ENCODE measurements at places on chromosomes 7 and 10. TPM values are rescaled to one million over a fixed set of nuclear protein-coding genes. Genes with fewer than 3 reads are reported as not detected.

DNA sequence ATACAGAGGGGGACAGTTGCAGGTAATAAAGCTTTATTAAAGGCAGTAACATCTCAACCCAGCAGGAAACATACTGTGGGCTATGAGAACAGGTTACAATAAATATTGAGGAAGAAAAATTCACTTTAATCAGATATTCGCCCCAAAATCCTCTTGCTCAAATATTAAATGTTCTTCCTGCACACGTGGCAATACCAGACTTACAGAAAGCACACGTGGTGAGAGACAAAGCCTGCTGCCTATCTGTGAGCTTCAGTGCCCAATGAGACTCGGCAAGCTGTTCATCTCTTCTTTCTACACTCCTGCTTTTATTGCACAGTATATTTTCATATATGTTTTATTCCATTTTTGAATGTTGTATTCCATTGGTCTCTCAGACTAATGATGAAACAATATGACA, 113.2 kb downstream of the OR13A1 start:
- H3K27me3 ChIP-seq, result no peaks in the 10 kb centered on the region
- no peak overlapping the region for H3K4me3 ChIP-seq
- no peak for DNase-seq

ASB13 gene
- total RNA-seq, result 40.8 TPM

H2BK1 gene
- total RNA-seq, result not detected

GRCh38 chr10:35056686-35057085, 33.5 kb downstream of the CUL2 start:
- no peaks in the 10 kb centered on the region for H3K27me3 ChIP-seq
- peaks cover 3% of the 10 kb centered on the region for H3K4me1 ChIP-seq
- peak overlapping the region; percentile 44 for H3K27ac ChIP-seq
- H3K36me3 ChIP-seq, result peaks cover 12% of the 10 kb centered on the region
- DNase-seq, result no peak

- no peak for DNase-seq
- H3K36me3 ChIP-seq, result no peaks in the 10 kb centered on the region
- peaks cover 5% of the 10 kb centered on the region for H3K27me3 ChIP-seq
- no peak overlapping the region for H3K27ac ChIP-seq
- no peak overlapping the region for H3K4me3 ChIP-seq
- no peaks in the 10 kb centered on the region for H3K4me1 ChIP-seq
Measured at GRCh38 chr10:122544493-122544892, 16.1 kb upstream of the DMBT1 start.

- H3K36me3 ChIP-seq, result peaks cover 29% of the 10 kb centered on the region
- peaks cover 2% of the 10 kb centered on the region for H3K27me3 ChIP-seq
- H3K27ac ChIP-seq, result no peak overlapping the region
- H3K4me1 ChIP-seq, result peaks cover 43% of the 10 kb centered on the region
- peak overlapping the region; percentile 94 for H3K4me3 ChIP-seq
Measured at GRCh38 chr10:3781468-3782145, 3.4 kb downstream of the KLF6 start.

DNA sequence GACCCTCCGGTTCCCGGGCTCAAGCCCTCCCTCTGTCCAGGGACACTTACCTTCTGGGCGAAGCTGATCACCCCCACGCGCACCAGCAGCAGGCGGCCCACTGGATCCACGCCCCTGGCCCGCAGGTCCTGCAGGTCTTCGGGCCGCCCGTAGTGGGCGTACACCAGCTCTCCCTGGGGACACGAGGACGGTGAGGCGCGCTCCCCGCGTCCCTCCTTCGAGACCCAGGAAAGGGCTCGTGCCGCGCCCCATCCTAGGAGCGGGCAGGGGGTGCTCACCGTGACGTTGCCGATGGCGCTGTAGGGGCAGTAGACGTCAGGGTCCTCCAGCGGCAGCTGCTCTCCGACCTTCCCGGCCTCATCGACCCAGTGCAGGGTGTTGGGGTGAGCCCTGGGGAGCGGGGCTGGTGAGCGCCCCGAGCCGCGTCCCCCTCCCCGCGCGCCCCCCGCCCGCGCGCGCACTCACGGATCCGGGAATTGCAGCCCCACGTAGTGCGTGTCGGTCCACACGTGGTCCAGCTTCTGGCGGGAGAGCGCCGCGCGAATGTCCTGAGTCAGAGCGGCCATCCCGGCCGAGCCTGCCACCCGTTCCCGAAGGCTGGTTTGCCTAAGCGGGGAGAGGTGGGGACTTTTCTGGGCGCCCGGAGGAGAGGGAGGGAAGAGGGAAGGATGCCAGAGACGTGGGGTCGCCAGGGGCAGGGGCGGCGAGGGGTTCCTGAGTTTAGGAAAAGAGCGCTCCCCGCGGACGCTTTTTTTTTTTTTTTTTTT, 8.2 kb downstream of the TFR2 start:
- peak overlapping the region; percentile 76 for H3K4me3 ChIP-seq
- peak; percentile 41 for DNase-seq
- H3K27ac ChIP-seq, result peak overlapping the region; percentile 67
- H3K4me1 ChIP-seq, result peaks cover 7% of the 10 kb centered on the region
- no peaks in the 10 kb centered on the region for H3K36me3 ChIP-seq

DNA sequence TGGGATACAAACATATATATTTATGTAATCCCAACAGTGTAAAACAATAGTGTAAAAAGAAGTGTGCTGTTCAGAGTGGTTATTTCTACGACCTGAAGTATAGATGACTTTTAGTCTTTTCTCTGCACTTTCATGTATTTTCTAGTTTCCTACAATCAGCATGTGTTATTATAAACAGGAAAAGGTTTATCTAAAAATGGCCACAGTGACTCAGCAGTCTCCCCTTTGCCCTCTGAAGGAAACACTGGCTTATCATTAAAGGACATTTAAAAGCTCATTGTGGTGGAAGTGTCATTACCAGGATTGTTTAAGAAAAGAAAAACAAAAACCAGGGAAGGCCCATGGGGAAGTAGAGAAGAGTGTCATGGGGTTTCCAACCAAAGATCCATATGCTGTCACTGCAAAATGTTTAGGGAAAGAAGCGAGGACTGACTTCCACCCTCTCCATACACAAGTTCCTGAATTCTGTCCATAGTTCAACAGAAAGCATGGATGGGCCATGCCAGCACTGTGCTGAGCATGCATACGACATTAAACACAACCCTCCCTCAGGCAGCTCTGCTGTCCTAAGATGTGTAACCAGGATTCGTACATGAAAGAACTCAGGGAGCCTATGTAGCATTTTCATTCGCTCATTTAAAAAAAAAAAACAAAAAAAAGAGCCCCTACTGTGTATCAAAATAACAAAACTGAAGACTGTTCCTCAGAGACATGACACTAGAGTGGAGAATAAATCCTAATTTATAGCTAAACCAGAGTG, 10.2 kb downstream of the CYREN start:
- H3K4me1 ChIP-seq, result peaks cover 22% of the 10 kb centered on the region
- no peak for DNase-seq
- no peaks in the 10 kb centered on the region for H3K27me3 ChIP-seq
- H3K36me3 ChIP-seq, result peaks cover 70% of the 10 kb centered on the region
- H3K4me3 ChIP-seq, result peak overlapping the region; percentile 67

GRCh38 chr10:52146766-52147165, 167.3 kb upstream of the DKK1 start:
- no peaks in the 10 kb centered on the region for H3K36me3 ChIP-seq
- no peak overlapping the region for H3K4me3 ChIP-seq
- H3K27ac ChIP-seq, result no peak overlapping the region
- DNase-seq, result no peak
- H3K27me3 ChIP-seq, result no peaks in the 10 kb centered on the region

VWDE gene
- not detected for total RNA-seq

DNA sequence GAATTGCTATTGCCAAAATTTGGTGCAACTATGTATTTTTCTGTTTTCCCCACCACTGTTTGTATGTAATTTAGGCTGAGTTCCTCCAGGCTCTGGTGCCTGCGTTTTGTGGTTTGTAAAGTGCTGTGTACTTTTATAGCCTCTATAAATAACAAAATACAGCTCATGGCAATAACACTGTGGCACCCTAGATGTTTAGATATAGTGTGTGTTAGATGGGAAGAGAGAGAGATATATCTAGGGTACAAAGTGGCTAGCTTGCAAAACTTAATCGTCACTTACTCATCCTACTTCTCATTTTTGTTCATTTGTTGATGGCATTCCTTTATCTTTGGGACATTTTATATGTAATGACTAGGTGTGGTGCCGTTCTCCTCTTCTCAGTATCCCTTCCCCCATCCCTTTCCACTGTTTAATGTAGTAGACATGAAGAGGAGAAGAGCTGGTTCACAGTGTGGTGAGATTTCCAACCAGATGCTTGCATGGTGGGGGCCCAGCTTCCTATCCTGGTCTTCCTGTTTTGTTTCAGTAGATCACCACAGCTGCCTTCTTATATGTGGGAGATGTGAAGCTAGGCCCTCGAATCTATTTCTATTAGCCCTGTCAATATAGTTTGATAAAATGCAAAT, 115.0 kb downstream of the SND1 start:
- H3K36me3 ChIP-seq, result peaks cover 7% of the 10 kb centered on the region
- H3K4me1 ChIP-seq, result peaks cover 42% of the 10 kb centered on the region
- H3K27me3 ChIP-seq, result no peaks in the 10 kb centered on the region
- no peak overlapping the region for H3K4me3 ChIP-seq

GRCh38 chr10:23459308-23459939, 20.5 kb downstream of the OTUD1 start:
- DNase-seq, result no peak
- H3K27me3 ChIP-seq, result no peaks in the 10 kb centered on the region
- H3K27ac ChIP-seq, result peak overlapping the region; percentile 81

DNA sequence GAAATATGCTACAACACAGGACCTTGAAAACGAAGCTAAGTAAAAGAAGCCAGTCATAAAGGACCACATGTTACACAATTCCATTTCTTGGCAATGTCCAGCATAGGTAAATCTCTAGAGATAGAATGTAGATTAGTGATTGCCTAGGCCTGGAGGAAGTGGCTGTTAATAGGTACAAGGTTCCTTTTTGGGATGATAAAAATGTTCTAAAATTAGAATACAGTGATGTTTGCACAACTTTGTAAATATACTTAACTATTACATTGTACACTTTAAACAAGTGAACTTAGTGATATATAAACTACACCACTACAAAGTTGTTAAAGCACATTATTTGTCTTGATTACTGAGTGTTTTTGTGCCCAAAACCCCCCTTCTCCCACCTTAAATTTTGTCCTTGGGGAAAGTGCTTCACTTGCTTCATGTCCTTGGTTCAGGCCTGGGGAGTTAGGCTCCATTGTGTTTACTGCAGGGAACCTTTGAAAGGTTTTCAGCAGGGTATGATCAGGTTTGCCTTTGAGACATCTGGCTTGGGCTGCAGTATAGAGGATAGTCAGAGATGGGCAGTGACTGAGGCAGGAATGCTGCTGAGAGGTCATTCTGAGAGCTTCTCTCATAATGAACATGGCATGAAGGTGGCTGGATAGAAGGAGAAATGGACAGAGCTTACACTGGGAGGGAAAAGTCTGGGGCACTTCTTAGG, 1052.6 kb downstream of the REEP3 start:
- H3K4me1 ChIP-seq, result no peaks in the 10 kb centered on the region
- DNase-seq, result no peak
- H3K4me3 ChIP-seq, result no peak overlapping the region
- H3K27ac ChIP-seq, result no peak overlapping the region

DNA sequence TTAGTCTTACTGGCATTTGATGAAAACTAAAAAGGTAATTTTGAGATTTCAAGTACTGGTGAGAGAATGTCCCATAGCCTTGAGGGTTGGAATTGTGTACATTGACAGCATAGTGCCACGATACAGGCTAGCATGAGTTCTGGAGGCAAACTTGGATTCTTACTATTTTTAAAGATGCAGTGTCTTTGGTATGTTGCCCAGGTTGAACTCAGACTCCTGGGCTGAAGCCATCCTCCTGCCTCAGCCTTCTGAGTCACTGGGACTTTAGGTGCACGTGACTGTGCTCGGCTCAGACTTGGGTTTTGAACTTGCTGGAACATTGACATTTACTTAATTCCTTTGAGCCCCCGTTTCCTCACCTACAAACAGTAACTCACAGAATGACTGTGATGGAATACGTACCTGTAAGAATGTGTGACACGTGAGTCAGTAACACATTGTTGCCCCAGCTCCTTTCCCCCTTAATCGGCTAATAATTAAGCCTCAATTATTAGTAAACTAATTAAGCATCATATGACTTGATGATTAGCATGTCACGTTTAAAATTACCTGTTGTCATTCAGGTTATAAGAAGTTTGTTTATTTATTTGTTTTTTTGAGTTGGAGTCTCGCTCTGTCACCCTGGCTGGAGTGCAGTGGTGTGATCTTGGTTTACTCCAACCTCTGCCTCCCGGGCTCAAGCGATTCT, 10.6 kb downstream of the DNAJB6 start:
- no peak overlapping the region for H3K27ac ChIP-seq
- no peak overlapping the region for H3K4me3 ChIP-seq
- DNase-seq, result no peak
- peaks cover 3% of the 10 kb centered on the region for H3K36me3 ChIP-seq
- no peaks in the 10 kb centered on the region for H3K27me3 ChIP-seq

PPP1R17 gene
- total RNA-seq, result 1.2 TPM

- DNase-seq, result no peak
- no peaks in the 10 kb centered on the region for H3K27me3 ChIP-seq
- H3K4me1 ChIP-seq, result peaks cover 4% of the 10 kb centered on the region
Measured at GRCh38 chr7:106425017-106425719, 140.4 kb upstream of the NAMPT start.

GRCh38 chr10:99905971-99906370, 103.8 kb downstream of the DNMBP start:
- H3K36me3 ChIP-seq, result peaks cover 18% of the 10 kb centered on the region
- peaks cover 19% of the 10 kb centered on the region for H3K4me1 ChIP-seq
- no peaks in the 10 kb centered on the region for H3K27me3 ChIP-seq
- DNase-seq, result no peak

- H3K4me1 ChIP-seq, result no peaks in the 10 kb centered on the region
- no peak overlapping the region for H3K4me3 ChIP-seq
- H3K36me3 ChIP-seq, result no peaks in the 10 kb centered on the region
- H3K27ac ChIP-seq, result peak overlapping the region; percentile 19
- DNase-seq, result no peak
Measured at GRCh38 chr7:48455363-48455762, 284.1 kb downstream of the ABCA13 start.

- DNase-seq, result no peak
- H3K27ac ChIP-seq, result no peak overlapping the region
- H3K4me3 ChIP-seq, result no peak overlapping the region
- H3K4me1 ChIP-seq, result peaks cover 50% of the 10 kb centered on the region
- no peaks in the 10 kb centered on the region for H3K27me3 ChIP-seq
- peaks cover 4% of the 10 kb centered on the region for H3K36me3 ChIP-seq
Measured at GRCh38 chr7:55521917-55522902, 50.1 kb downstream of the VOPP1 start.

DNA sequence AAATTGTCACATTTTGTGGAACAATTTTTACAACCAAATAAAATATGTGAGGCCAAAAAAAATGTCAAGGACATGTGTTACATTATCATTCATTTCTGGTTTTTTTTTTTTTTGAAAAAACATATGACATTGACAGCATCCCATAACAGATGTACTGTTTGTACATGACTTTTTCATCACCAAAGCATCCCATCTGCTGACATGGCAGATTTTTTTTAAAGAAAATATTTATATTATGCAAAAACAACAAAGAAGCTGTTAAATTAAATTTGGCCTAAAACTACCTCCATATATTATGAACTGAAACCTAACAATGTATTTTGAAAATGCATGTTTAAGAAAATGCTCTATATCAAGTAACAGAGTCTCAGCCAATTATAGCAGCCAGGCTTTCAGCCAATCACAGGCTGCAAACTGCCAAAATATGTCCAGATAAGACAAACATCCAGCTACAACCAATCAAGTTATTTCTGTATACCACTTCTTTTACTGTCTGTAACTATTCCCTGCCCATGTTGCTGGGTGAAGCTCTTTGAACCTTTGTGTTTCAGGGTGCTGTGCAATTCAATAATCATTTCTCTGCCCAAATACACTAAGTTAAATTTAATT, 1111.8 kb downstream of the GRM8 start:
- H3K36me3 ChIP-seq, result no peaks in the 10 kb centered on the region
- no peak overlapping the region for H3K4me3 ChIP-seq
- peaks cover 4% of the 10 kb centered on the region for H3K4me1 ChIP-seq
- DNase-seq, result no peak
- no peaks in the 10 kb centered on the region for H3K27me3 ChIP-seq
- no peak overlapping the region for H3K27ac ChIP-seq

ADARB2 gene
- total RNA-seq, result 1.8 TPM
